SHP77 treated with DMSO at 0.1 percent for 48 hours (cell line): ENCODE measurements at places on chromosomes 2 and 18.

GRCh38 chr2:142786918-142787702 lies 90.4 kb upstream of the KYNU start:
- DNase-seq = no peak

DNA sequence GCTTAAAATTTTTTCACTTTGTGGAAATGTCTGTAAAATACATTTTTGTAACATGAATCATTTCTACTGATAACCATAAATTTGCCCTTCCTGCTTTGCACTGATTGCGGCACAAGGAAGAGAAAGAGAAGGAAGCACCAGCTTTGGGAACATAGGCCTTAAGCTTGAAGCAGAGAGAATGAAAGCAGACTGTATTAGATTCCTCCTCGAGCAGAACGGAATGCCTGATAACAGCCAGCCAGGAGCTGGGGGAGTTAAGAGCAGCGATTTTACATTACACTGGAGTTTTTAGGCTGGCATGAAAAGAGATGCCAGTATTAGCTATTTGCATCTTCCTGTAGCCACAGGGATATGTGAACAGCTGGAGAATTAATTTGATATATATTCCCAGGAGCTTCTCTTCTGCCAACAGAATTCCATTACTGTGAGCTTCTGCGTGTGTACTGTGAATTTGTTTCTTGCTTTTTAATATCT lies 33.5 kb downstream of the CRIM1 start:
- DNase-seq = no peak

DNA sequence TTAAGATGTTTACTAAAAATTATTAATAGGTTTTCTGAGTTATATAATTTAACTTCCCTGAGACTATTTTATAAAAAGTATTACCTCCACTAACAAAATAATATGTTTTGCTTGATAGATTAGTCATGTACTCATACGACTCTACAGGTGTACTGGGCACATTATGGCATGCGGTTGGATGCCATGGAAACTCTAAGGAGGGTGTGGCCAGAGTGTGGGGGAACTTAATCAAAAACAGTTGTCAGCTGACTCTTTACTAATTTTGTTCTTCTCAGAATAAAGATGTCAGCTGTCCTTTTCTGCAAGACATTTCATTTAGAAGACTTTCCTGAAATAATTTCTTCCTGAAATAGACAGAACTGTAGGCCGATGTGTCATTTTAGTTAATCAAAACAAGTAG lies 228.3 kb upstream of the SIX3 start:
- no peak for DNase-seq

DNA sequence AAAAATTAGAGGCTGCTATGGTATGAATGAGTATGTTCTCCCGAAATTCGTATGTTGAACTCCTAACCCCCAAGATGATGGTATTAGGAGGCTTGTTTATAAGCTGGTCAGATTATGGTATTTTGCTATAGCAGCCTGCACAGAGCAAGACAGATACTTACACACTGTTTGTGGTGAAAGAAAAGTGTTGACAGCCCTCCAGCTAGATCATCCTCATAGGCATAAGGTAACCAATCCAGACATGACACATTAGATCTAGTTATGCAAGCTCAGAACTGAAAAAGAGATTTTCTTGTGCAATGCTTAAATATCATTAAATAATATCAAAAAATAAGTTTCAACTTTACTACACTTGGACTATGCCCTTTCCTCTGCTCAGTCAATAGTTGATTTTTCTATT lies 107.1 kb downstream of the ABCA12 start:
- DNase-seq = no peak

- DNase-seq = no peak
Measured at GRCh38 chr2:203574824-203575223, 39.7 kb upstream of the RAPH1 start.

GRCh38 chr18:55322178-55322735 lies 265.7 kb downstream of the TCF4 start:
- peak; percentile 63 for DNase-seq

GRCh38 chr2:29518646-29519337 lies 402.6 kb downstream of the ALK start:
- no peak for DNase-seq

GRCh38 chr2:182280118-182280517 lies 146.7 kb downstream of the PDE1A start:
- DNase-seq = no peak

DNA sequence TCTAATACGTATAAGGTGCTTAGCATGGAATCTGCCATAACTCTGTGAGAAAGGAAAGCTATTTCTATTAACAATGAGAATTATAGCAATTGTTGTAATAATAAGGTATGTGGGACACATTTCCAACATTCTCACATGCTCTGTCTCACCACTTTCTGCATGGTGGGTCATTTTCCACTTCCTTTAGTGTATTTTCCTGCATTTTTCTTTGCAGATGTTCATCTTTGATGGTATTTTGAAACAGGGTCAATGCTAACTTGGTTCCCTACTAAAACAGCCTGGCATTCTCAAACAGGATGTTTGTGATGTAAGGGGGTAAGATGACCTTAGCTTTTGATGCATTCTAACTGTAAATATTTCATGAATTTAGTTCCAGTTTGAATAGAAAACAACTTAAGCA lies 54.7 kb downstream of the MYO1B start:
- DNase-seq = no peak

GRCh38 chr2:53633441-53633840 lies 134.2 kb upstream of the CHAC2 start:
- DNase-seq = peak; percentile 47

DNA sequence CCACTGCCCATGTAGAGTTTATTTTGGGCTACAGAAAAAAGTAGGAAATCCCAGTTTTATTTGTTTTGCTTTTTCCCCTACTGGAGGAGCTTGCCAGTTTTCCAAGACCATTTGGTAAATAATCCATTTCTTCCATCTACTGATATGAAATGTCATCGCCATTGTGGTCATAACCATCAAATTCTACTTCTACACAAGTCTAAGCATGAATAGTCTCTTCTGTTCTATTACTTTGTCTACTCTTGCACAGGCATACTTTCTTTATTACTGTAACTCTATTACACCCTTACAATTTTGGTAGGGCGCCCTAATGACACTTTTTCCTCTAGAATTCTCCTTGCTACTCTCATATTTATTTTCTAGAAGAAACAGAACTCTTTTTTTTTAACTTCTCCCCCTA lies 120.7 kb downstream of the ATAD2B start:
- DNase-seq = no peak

GRCh38 chr2:222919841-222920526 lies 59.1 kb downstream of the ACSL3 start:
- DNase-seq = no peak

DNA sequence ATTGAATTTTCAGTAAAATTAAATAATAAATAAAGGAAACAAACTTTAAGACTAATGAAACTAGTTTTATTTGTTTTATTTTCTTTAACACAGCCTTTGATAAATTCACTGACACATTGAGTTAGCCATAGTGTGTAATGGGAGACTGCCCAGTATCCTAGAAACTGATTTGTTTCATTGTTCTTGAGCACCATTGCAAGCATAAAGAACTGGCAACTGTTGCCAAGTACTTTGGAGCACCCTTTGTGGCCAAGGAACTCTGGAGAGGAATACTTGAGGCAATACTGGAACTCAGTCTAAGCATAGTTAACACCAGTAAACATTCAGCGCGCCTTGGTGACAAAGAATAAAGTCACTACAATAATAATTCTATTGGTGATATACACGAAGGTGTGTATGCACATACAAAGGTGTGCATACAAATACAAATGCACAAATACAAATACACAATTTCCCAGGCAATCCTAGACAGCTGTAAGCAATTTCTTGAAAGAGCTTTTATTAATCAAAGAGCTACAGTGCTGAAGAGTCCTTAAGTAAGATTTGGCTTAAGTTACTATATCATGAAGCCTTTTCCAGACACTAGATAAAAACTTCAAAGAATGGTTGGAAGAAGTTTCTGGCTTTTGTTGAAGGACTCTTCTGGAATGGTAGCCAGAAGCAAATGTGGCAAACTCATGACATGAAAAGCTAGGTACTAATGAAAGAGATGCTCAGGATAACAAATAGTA lies 1371.2 kb downstream of the LRP1B start:
- no peak for DNase-seq

- DNase-seq = peak; percentile 79
Measured at GRCh38 chr18:74081966-74082741, 65.5 kb downstream of the FBXO15 start.

GRCh38 chr2:185456517-185456916 lies 282.1 kb upstream of the FSIP2 start:
- no peak for DNase-seq

DNA sequence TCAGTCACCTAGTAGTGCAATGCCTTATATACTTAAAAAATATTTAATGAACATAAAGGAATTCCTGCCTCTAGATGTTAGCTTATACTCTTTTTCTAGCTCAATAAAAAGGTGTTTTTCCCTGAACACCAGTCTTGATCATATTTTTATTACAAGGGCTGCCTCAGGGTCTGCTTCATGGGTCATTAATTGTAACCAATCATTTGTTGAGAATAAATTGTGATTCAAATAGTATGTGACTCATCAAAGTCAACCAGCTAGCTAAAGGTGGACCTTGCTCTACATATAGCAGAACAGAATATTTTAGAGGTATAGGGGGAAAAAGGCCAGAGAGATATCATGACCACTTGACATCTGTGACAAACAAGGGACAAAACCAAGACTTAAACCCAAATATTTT lies 114.0 kb downstream of the PIK3C3 start:
- no peak for DNase-seq

DNA sequence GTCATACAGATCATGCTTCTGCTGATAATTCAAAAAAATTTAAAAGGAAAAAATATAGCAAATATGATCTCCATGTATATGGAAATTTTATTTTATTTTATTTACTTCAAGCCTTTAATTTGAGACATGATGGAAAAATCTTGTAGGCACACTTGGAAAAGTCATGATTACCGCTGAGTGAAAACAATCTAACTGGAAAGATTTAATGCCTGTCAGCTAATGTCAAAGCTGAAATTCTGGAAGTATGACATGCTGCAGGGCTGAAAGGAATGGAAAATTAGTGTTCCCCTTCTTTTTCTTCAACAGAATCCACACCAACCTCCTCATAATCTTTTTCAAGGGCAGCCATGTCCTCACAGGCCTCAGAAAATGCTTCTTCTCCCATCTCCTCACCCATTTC lies 58.2 kb downstream of the RPRM start:
- no peak for DNase-seq

DNA sequence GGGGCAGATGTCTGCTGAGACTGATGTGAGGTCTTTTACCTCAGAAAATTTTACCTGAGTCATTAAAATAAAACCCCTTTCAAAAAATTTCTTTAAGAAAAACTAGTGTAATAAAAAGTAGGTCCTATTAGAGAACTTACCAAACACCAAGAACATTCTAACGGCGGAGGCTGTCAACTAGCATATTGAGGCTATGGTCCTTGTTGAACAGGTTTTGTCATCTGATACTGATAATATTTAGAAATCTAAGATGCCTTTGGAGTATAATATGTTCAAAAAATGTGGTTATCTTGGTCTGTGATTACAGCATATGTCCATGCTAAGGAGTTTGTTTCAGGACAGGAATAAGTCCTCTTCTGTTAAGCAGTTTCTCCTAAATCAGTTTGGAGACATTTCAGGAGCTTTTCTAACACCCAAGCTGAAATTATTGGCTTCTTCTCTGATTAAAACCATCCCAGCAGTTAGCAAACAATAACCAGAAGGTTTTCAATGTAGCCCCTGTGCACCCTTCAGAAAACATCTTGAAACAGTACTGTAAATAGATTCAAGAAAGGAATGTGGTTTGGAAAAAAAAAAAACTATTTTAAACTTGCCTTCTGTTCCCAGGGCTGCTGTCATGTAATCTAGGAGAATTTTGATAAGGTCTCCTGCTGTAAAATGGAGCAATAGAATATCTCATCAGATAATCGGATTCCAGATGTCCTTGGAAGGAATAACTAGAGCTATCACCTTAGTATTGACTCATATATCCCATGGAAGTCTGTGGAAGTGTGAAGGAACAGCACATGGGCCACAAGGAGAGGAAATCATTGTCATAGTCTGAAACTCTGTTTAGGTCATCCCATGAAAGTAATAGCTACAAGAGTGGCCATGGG lies 58.7 kb upstream of the B3GNT2 start:
- no peak for DNase-seq

GRCh38 chr2:84904151-84904550 lies 1.3 kb upstream of the TMSB10 start:
- DNase-seq = no peak

GRCh38 chr2:113838744-113839444 lies 51.0 kb upstream of the ACTR3 start:
- no peak for DNase-seq

- DNase-seq = no peak
Measured at GRCh38 chr2:10036095-10036884, 7.1 kb upstream of the KLF11 start.

GRCh38 chr18:10702206-10702605 lies 176.4 kb downstream of the NAPG start:
- DNase-seq = no peak

GRCh38 chr2:71882236-71882946 lies 265.3 kb downstream of the CYP26B1 start:
- DNase-seq = no peak

DNA sequence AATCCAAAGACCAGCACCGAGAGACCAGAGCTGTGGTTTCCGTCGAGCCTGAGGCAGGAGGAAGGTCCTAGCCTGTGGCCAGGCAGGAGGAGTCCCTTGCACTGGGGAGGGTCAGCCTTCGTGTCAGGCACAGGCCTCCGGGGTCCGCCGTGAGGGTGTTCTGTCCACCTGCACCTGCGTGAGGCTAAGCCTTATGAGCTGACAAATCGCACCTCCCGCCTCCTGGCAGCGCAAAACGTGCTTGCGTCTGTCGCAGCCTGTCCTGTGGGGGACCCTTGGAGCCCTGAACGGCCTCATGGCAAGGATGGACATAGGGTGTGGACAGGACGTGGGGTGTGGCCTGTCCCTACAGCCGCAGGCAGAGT lies 73.3 kb downstream of the KCNG2 start:
- no peak for DNase-seq

GRCh38 chr18:26992926-26993325 lies 127.4 kb upstream of the AQP4 start:
- DNase-seq = no peak

DNA sequence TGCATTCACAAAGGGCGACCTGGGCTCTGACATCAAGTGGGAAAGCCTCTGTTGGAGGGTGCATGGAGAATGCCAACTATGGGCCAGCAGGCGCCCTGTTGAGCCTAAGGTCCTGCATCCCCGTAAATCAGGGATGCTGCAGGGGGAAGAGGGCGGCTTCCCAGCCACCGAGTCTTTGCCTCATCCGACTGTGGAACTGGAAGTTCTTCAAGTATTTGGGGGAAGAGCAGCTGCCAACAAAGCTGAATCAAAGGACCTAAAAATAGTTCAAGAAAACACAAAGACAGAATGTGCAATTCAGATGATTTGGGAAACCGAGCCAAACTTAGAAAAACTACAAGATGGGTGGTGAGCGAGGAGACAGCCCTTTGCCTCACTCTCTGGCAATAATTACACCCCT lies 281.1 kb upstream of the MGAT5 start:
- DNase-seq = no peak
